ENCODE measurements at places on chromosomes 11 and 22.

GRCh38 chr11:9839550-9839949 is 175.7 kb downstream of the SWAP70 start:
- no peak for DNase-seq

DNA sequence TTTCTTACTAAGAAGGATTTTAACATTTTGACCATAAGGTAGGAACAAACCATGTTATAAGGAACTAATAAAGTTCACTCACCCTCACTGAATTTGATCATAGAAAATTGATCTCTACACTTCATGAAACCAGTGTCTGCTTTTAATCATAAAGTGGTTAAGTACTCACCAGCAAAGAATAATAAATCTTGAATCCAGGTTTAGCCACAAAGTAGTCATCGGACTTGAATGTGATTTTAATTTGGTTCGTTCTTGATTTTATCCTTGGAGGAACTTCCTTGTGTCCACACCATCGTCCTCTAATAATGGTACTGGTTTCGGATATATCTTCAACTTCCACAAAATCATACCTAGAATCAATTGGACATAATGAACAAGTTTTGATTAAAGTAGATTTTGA is 40.5 kb upstream of the DDI1 start:
- DNase-seq = no peak

DNA sequence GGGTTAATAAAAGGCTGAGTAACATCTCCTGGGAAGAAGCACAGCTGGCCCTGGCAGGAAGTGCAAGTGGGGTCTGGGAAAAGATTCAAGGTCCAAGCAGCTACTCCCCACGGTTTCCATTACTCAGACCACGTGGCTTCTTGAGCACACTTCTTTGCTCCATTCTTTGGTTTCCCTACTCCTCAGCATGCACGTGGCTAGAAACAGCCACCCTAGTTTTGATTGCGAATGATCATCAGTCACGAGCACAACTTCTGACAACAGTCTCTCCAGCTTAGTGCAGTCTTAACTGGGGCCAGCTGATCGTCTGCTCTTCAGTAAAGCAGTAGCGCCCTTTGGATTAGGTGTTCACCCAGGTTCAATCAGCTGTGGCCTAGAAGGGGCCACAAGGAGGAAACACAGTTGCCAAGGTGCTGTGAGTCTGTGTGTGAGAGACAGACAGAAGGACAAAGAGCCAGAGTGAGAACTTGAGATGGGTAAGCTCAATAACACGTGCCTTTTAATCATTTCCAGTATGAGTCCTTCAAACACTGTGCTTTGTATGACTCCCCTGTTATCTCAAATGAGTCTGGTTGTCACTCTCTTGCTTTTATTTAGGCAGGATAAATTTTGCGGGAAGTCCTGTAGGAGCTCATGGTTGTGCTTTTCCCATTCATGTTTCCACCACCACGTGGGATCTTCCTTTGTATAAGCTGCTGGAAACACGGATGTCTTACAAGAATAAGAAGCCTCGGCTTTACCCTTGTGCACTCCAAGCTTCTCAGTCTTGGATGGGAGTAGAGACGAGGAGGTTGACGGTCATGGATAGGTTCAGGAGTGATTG is 901 bp upstream of the PARVA start:
- DNase-seq = peak; percentile 16

GRCh38 chr11:35711173-35711910 is 48.8 kb downstream of the TRIM44 start:
- no peak for DNase-seq

- DNase-seq = no peak
These were observed 525 bp downstream of the SLC22A12 start for GRCh38 chr11:64591257-64592233.

DNA sequence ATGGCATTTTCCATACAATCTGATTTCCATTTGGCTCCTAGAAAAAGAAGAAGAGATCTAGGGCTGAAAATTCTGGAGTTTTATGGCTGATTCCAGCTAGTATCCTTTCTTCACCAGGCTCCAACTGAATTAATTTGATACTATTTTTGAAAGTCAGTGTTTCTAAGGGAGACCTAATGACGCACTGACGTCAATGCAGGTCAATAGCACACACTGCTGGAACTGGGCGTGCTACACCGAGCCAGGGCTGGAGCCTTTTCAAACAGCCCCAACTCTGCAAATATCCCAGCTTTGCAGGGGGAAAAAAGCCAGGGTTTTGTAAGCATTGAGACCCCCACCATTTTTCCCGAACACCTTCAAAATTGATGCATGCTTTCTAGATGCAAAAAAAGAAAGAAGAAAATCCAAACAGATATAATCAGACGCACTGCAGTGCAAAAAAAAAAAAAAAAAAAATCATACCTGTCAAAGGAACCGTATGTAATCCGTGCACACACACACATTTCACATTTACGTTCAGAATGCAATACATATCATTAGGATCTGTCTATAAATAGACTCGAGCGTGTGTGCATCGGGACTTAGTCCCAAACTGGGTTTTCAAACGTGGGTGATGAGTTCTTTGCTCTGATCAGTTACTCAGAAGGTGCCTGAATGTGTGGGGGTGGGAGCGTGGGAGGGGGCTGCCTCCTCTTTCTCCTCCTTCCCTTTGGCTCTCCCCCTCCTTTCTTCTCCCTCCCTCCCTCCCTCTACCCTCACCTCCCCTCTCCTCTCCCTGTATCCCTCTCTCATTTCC is 124.5 kb upstream of the HSD17B12 start:
- no peak for DNase-seq

DNA sequence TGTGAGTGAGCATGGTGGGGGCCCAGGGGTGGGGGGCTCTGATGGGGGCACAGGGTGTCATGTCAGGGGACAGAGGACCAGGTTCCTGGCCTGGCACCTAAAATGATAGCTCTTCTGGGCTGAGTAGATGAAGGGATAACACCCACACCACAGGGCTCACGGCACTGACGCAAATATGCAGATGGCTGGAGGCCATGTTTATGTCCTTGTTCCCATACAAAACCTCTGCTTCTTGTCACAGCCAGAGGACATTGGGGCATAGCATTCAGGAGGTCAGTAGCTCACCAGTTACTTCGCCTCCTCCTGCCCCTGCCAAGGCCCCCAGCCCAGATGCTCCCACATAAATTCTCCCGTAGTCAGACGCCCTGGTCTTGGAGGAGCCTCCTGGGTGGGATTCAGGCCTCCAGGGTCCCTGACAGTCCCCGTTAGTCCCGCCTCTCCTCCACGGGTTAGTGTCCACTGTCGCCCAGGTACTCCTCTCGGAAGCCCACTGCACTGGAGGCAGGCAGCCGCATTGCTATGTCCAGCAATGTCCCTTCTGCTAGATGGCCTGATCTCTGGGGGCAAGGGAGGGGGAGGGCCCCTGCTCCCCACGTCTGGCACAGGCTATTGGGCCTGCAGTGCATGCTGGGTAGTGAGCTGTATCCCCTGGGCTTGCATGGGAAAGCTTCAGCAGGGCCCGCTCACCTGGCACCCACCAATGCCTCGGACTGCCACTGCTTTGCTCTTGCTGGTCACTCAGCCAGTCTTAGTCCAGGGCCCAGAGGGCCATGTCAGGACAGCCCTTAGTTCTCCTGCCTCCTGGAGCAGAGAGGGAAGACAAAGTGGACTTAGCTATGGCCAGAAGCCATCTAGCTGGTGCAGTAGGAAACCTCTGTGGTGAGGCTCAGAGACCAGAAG is 75.6 kb upstream of the MYOD1 start:
- no peak for DNase-seq

DNA sequence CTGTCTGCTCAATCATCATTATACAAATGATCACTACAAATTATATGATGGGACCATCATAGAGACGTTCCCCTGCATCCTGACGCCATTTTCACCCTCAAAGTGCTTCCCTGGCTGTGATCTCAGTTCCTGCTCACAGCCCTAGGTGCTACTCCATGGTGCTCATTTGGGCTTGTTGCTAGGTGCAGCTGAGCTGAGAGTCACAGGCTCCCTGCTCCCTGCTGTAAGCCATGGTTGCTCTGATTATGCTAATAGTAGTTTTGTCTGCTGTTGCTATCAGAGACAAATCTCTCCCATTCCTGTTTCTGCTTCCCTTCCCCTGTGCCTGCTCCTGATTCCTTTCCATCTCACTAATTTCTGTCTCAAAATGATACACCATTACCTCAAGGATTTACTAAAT is 474.3 kb downstream of the METTL15 start:
- no peak for DNase-seq

DNA sequence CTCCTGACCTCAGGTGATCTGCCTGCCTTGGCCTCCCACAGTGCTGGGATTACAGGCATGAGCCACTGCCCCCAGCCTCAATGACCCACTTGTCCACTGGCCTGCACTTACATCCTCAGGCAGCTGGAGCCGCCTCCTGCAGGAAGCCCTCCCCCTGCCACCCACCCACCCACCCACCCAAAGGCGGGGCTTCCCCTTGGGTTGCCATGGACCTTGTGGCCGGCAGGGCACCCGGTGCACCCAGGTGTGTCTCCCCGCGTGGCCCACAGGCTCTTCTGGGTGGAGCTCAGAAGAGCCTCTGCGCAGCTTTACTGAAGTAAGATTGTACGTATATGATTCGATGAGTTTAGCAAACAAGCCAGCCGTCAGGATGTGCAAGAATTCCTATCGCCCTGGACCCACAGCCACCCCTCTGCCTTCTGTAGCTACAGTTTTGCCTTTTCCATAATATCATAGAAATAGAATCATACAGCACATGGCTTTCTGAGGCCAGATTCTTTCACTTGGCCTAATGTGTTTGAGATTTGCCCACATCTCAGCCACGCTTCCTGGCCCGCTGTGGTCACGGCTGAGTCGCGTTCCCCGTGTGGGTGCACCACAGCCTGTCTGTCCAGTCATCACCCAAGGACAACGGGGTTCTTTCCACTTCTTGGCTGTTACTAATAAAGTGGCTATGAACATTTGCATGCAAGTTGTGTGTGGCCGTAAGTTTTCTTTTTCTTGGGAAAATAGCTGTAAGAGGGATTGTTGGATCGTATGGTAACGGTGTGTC is 5.3 kb upstream of the BRSK2 start:
- DNase-seq = no peak

GRCh38 chr11:128913806-128914205 is 22.6 kb downstream of the KCNJ5 start:
- DNase-seq = no peak

DNA sequence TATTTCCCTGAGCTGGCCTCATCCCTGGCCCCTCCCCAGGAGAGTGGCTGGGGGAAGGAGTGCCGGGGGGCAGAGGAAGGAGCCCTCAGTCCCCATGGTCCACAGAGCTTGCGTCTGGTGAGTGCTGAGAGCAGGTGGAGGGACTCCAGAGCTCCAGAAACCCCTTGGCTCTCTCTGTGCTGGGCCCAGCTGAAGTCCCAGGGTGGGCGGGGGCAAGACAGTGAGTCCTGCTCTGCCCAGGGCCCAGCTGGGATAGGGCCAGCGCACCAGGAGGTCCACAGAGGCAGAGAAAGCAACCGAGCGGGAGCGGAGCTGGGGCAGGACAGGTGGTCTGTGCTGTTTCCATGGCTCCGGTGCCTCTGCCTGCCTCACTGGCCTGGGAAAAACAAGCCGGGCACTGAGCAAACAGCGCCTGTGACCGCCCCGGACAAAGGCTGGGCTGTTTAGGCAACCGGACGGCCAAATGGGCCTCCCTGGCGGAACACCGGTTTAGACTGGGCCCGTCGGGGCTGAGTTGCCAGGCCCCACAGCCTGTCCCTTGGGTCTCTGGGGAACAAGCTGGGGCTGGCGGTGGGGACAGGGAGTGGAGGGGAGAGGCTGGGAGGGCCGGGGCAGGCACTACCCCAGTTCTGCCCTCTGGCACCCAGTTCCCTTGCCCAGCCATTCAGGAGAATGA is 34.1 kb upstream of the WNT7B start:
- no peak for DNase-seq

- DNase-seq = peak; percentile 15
These were observed 61.0 kb upstream of the GLYATL1B start for GRCh38 chr11:59025097-59025496.

- peak; percentile 86 for DNase-seq
These were observed 945.3 kb downstream of the LRRC4C start for GRCh38 chr11:40514124-40514523.

GRCh38 chr11:108223348-108224149 is 682 bp downstream of the ATM start:
- no peak for DNase-seq

- DNase-seq = no peak
These were observed 154.7 kb downstream of the C11orf91 start for GRCh38 chr11:33545931-33546330.

DNA sequence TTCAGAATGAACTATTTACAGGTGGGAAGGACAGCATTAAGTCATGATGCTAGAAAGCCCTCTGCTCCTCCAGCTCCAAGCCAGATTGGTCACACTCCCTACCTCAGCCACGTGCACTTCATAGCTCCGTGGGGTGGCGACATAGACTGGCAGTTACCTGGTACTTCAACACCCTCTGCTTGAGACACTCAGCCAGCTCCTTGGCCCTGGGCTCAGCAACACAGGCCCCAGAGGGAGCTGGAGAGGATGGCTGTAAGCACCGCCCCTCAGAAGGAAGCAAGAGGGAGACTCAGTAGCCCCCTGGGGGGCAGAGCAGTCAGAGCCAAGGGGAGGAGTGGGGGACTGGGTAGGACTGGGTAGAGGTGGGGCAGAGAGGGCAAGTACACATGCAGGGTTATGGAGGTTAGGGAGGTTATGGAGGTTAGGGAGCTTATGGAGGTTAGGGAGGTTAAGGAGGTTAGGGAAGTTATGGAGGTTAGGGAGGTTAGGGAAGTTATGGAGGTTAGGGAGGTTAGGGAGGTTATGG is 102.1 kb upstream of the BID start:
- no peak for DNase-seq

DNA sequence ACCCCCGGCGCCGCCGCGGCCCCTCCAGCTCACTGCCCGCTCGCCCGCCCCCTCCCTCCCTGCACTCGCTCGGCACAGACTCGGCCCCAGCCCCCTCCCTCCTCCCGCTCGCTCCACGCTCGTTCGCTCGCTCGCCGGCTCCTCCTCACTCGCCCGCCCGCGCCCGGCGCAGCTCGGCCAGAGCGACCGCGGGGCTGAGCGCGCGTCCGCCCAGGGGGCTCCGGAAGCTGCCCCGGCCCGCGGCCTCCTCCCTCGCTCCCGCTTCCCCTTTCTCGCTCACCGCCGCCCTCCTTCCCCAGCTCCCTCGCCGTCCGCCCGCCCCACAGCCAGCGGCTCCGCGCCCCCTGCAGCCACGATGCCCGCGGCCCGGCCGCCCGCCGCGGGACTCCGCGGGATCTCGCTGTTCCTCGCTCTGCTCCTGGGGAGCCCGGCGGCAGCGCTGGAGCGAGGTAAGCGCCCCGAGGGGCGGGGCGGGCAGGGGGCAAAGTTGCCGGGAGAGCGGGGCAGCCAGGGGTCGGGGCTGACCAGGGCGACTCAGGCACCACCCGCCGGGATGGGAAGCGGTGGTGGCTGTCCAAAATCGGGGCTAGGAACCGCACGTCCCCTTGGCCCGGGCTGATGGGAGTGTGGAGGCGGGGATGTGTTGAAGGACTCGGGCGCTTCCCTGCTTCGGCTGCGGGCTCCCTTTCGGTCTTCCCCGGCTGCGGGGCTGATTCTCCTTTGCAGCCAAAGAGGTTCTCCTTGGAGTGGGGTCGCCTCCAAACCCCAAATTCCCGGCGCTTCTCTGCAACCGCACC is at the start of gene SEZ6L:
SEZ6L (plus strand) TSS at position 148 of the 797 bp plus-strand sequence; CDS start at position 356, 208 bp downstream.
- no peak for DNase-seq

GRCh38 chr11:63427971-63428508 is 58.5 kb downstream of the SLC22A9 start:
- no peak for DNase-seq

- no peak for DNase-seq
These were observed 88.4 kb upstream of the CD44 start for GRCh38 chr11:35050541-35050995.

All from epithelial cell of proximal tubule (primary cell).